ENCODE measurements at places on chromosomes 1 and 21.

DNA sequence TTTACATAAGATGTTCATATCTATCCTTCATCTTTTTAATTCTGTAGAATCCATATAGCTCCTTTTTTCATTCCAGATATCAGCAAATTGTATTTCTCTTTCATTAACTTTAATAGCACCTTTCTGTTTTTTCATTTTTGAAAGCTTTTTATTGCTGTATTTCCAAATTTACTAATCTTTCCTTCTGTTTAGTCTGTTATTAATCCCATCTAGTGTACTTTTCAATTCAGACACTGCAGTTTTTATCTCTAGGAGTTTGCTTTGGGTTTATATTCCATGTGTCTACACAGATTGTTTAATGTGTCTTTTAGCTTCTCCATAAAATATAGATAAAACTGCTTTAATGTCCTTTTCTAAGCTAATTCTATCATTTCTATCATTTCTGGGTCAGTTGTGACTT lies 37.4 kb upstream of the GUCA2A start:
- DNase-seq = no peak

- no peak for DNase-seq
Observed at GRCh38 chr1:7852804-7853683, at the start of gene UTS2. UTS2 (minus strand) TSS chr1:7853065; CDS start chr1:7853003, 62 bp downstream.

DNA sequence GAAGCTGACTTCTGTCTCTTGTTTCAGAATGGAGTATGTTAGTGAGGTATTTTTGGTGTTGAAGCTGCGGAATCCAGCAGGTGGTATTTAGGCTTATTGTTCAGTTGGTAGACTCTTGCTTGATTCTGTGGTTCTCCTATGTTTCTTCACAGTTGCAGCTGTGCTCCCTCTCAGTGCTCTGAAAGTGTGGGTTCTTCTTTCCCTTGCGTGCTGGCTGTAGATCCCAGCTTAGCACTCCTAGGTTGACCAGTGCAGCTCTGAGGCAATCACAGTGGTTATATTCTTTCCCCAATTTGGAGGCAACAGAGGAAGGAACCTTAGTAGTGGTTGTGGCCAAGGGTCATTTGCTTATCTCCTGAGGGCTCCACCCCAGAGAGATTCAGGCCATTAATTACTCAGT lies 269.2 kb upstream of the NRIP1 start:
- DNase-seq = no peak

GRCh38 chr1:910311-910880 lies 13.3 kb upstream of the SAMD11 start:
- DNase-seq = no peak

DNA sequence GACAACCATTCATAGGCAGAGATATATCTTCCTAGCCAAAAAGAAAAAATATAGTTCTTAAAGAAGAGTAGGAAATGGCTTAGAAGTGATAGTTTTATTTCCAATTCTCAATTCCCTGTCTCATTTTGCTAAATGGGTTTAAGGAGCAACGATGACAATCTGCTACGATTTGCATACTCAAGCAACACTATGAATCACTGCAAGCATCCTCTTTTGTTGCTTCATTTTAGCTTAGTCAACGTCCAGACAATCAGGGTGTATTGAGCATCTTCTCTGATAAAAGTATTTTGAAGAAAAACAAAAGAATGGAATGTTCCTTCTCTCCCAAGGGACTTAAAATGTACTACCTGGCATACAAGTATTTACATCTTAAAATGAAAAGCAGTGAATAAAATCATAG lies 80.6 kb downstream of the RGS7 start:
- no peak for DNase-seq
